Pancreas (tissue), 10 donors: ENCODE measurements at places on chromosomes 11 and 22. TPM values are rescaled to one million over a fixed set of nuclear protein-coding genes. Genes with fewer than 3 reads are reported as not detected.

The OR9G1 gene
- polyA plus RNA-seq, result not detected

The DTX4 gene
- 9.0 TPM for polyA plus RNA-seq

The OR51A2 gene
- not detected for polyA plus RNA-seq

The TYR gene
- polyA plus RNA-seq, result not detected

The RAC2 gene
- 3.7 TPM for polyA plus RNA-seq

DNA sequence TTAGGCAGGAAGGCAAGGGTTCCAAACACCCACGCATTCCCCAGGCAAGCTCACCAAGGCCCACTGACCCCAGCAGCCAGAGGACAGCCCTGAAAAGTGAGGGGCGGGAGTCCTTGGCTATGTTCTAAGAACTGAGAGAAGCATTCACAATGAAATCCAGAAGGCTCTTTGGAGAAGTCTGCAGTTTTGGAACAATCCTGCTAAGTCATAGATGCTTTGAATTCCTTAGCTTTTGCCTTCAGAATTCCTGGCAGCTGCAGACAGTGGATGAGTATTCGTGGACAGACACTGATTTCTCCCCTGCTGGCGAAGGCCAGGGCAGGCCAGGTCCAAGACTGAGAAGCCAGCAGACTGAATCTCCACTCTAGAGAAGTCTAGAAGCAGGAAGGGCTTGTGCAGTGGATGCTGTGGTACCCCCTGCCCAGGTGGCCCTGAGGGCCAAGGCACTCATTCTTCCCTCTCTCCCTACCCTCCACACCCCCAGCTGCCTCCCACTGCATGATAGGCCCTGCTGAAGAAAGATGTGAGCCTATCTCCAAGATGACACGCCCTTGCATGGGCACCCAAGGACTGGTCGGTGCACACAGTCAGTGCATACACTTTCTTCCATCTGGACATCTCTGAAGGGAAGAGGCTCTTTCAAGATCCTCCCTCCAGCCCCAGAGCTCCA is 133.2 kb upstream of the TEAD1 start:
- no peak for DNase-seq
- peaks cover 3% of the 10 kb centered on the region for H3K4me1 ChIP-seq
- no peaks in the 10 kb centered on the region for H3K27me3 ChIP-seq

GRCh38 chr11:21429401-21429800 is 760.0 kb downstream of the NELL1 start:
- no peaks in the 10 kb centered on the region for H3K27me3 ChIP-seq
- H3K4me3 ChIP-seq, result no peak overlapping the region
- DNase-seq, result no peak
- no peaks in the 10 kb centered on the region for H3K36me3 ChIP-seq

DNA sequence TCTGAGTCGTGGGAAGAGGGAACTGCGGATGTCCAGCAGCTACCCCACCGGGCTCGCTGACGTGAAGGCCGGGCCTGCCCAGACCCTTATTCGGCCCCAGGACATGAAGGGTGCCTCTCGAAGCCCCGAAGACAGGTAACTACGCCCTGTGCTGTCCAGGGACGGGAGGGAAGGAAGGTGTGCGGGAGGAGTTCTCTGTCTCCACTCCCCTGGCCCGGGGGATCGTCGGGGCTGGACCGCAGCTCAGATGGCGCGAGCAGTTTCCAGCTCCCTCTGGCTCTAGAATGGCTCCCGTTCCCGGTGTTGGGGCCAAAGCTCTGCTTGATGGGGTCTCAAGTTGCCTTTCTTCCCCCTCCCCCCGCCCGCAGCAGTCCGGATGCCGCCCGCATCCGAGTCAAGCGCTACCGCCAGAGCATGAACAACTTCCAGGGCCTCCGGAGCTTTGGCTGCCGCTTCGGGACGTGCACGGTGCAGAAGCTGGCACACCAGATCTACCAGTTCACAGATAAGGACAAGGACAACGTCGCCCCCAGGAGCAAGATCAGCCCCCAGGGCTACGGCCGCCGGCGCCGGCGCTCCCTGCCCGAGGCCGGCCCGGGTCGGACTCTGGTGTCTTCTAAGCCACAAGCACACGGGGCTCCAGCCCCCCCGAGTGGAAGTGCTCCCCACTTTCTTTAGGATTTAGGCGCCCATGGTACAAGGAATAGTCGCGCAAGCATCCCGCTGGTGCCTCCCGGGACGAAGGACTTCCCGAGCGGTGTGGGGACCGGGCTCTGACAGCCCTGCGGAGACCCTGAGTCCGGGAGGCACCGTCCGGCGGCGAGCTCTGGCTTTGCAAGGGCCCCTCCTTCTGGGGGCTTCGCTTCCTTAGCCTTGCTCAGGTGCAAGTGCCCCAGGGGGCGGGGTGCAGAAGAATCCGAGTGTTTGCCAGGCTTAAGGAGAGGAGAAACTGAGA is 1.4 kb downstream of the ADM start:
- H3K4me1 ChIP-seq, result peaks cover 45% of the 10 kb centered on the region
- no peaks in the 10 kb centered on the region for H3K27me3 ChIP-seq
- H3K4me3 ChIP-seq, result peak overlapping the region; percentile 84
- no peak for DNase-seq
- no peak overlapping the region for H3K27ac ChIP-seq
- no peaks in the 10 kb centered on the region for H3K36me3 ChIP-seq

- DNase-seq, result no peak
- no peaks in the 10 kb centered on the region for H3K4me1 ChIP-seq
- no peaks in the 10 kb centered on the region for H3K36me3 ChIP-seq
- no peak overlapping the region for H3K4me3 ChIP-seq
- H3K27me3 ChIP-seq, result no peaks in the 10 kb centered on the region
- H3K27ac ChIP-seq, result no peak overlapping the region
These were observed 74.7 kb downstream of the MN1 start for GRCh38 chr22:27726686-27727449.

GRCh38 chr22:40525250-40525884 is 111.2 kb downstream of the MRTFA start:
- no peak overlapping the region for H3K4me3 ChIP-seq
- DNase-seq, result peak; percentile 39
- H3K27ac ChIP-seq, result no peak overlapping the region
- no peaks in the 10 kb centered on the region for H3K36me3 ChIP-seq

DNA sequence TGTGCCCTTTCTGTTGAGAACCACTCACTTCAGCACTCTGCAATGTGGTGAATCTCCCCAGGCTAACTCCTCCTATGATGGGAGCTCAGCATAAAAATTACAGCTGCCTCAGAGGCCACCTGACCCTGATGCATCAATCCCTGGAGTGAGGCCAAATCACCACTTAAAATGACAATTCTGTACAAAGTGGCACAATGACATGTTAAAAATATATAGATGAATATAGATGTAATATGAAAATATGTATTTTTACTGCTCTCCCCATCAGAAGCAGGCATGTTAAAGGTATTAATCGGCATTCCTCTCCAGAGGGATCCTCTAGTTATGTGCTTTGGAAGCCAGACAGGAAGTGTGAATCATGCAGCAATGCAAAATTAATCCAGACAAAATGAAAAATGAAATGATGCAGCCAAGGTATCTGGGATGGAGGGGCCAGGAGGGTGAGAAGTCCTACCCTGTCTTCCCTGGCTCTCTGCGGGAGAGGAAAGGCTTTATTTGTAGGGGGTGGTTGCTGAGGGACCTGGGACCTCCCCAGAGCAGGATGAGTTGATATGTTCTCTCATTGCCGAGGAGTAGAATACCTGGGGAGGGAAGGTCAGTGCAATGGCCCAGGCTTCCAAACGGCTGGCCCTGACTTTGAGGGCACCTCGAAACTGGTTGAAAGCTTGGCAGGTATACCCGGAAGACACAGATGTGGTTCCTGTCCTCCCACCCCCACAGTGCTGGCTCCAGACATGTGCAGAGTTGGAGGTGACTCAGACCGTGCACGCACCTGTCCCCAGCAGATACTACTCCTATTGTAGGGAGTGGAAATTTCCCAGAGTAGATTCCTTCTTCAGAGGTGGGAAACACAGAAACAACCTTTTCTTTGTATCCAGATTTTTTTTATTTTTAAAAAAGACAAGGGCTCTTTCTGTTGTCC is 347.9 kb upstream of the NCAM1 start:
- H3K27ac ChIP-seq, result peak overlapping the region; percentile 53
- H3K4me3 ChIP-seq, result no peak overlapping the region
- H3K27me3 ChIP-seq, result no peaks in the 10 kb centered on the region
